Stimulated activated CD8-positive, alpha-beta memory T cell treated with anti-CD3 and anti-CD28 coated beads, Interleukin-4, amount 100 ng/mL, for 4 hours (primary cell): ENCODE measurements at places on chromosomes 6 and 20.

DNA sequence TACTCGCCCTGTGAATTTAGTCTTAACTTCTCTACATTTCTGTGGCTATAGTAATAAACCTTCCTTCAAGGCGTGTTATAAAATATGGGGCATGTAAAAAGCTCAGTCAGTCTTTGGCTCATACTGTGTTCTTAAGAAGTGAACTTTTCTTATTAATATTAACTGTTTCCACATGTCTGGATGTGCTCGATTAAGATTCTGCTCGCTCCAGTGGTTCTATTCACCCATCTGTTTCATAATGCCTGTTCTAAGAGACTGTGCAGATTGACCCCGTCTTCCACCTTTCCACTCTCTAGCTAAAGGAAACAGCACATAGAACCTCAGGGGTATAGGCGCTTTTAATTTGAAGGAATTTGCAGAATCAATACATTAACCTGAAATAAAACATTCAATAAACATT lies 99.9 kb downstream of the L3MBTL3 start:
- no peak for DNase-seq

- no peak for DNase-seq
Measured at GRCh38 chr6:29628419-29629281, 4.3 kb downstream of the GABBR1 start.

- no peak for DNase-seq
Measured at GRCh38 chr6:132128424-132128823, 177.3 kb upstream of the CCN2 start.

DNA sequence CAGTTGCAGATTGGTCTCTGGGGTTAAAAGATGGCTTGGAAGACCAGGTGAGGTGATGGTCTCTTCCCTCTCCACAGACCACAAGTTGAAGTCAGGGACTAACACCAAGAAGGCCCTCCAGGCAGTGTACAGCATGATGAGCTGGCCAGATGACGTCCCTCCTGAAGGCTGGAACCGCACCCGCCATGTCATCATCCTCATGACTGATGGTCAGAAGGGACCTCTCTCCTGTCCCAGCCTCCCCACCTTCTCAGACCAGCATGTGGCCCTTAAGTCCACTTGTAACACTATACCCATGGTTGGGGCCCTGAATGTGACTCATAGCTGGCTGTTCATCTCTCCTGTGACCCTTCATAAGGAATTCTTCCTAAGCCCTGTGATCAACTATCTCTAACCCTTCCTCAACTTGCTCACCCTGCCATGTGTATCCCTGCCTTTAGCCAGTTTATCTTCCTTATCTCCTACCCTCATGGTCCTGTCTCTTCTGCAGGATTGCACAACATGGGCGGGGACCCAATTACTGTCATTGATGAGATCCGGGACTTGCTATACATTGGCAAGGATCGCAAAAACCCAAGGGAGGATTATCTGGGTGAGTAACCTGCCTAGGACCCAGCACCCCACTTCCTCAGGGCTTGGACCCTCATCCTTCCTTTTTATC lies 3.0 kb downstream of the CFB start:
- no peak for DNase-seq

GRCh38 chr6:33288921-33289783 lies at the start of the genes PFDN6 and WDR46:
TSS of gene PFDN6 (plus strand) at chr6:33289601. CDS start at chr6:33289857, 256 bp downstream.
TSS of gene WDR46 (minus strand) at chr6:33289239. CDS start at chr6:33289170, 69 bp downstream.
- DNase-seq: peak; percentile 65

DNA sequence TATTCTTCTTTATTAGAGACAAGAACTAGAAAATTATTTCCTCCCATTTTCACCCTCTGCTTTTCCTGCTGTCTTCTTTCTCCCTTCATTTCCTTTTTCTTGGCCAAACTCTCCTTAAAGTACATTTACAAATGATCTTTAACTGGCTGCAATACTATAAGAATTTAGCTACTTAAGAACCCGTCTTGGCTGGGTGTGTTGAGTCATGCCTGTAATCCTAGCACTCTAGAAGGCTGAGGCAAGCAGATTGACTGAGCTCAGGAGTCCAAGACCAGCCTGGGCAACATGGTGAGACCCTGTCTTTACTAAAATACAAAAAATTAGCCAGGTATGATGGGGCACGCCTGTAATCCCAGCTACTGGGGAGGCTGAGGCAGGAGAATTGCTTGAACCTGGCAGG lies 39.3 kb upstream of the SRPK1 start:
- no peak for DNase-seq

DNA sequence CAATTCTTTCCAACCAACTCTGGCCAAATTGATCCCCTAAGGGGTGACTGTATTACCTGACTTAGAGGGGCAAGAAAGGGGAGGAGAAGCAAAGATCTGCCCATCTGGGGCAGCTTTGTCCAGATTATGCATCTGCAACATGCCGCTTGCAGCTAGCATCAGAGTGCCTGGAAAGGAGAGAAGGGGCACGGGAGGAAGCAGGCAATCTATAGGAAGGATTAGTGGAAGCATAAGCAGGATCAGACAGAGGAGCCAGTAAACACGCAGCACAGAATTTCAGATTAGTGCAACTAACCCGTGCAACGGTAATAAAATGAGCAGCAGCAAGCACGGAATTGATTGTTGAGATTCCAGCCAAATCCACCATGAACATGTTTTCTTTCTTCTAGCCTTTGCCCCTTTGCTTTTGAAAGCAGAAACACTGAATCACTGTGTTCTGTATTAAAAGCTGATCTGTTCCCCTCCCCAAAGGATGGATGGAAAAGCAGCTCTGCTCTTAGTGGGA lies 643.6 kb upstream of the CHD6 start:
- DNase-seq: no peak

DNA sequence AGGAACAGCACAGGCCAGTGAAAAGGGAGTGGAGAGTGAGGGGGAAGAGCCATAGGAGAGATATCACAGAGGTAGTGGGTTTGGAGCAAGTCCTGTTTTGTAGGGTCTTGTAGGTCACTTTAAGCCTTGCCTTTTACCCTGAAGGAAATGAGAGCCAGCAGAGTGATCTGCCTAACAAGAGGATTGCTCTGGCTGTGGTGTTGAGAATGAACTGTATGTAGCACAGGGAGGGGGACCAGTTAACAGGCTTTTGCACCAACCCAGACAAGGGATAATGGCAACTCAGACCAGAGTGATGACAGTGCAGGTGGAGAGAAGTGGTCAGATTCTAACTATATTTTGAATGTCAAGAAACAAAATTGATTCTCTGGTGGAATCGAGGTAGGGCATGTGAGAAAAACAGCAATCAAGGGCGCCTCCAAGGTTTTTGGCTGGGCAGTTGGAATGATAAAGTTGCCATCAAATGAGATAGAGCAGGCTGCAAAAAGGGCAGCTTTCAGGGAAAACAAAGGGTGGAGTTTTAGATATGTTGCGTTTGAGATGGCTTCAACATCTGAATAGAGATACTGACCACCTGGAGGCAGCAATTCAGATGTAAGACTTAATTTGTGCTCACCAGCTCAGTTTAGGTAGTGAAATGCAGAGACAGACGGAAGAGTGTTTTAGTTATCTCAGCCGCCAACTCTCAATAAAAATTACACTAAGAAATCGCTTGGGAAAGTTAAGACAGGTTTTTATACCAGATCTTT lies 134.4 kb upstream of the BTBD3 start:
- no peak for DNase-seq

DNA sequence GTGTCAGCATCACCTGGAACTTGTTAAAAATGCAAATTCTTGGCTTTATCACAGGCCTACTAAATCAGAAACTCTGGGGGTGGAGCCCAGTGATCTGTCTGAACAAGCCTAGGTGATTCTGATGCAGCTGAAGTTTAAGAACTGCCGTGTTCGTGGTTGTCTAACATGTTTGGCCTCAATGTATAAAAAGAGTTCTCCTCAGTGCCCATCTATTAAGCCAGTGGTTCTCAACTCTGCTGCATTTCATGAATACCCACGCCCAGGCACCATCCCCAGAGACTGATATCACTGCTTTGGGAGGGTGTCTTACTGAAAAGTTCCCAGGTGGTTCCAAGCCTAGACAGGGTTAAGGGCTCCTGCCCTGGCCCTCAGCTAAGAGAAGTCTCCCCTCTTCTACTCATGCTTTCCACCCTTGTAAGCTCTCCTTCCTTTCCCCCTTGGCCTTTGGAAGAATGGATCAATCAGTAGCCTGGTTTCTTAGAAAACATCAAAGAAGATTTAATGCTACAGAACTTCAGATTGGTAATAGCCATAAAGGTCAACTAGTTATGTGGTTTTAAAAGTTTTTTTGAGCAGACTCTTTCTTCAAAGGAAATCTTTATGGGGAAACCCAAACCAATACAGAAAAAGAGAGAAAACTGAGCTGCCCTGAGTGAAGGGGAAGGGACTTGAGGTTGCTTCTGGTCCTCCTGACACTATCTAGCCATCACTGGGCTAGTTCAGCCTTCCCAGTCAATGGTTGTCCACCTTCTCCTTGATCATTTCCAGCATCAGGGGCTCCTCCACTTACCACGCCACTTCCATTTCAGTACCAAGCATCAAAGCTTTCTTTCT lies 38.9 kb upstream of the TNFAIP3 start:
- DNase-seq: no peak
